SW 1271 (cell line): ENCODE measurements at places on chromosomes 12 and 14.

DNA sequence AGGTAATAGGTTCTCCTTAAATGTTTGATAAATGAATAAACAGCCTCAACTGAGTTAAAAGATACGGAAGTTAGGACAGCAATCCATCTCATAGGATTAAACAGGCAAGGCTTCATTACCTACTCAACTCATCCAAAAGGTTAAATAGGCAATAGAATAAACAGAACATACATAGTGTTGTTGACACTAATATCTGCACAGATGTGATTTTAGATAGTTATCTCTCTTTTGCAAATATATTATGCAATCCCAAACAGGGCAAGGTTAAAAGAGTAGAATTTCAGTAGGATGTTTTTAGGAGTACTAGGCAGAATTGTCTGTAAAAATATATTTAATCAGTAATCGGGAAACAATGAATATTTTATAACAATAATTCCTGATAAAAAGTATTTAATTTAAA lies 276.3 kb downstream of the CPNE8 start:
- no peak for DNase-seq

- no peak for DNase-seq
These were observed 13.7 kb downstream of the CHFR start for GRCh38 chr12:132873724-132874123.

DNA sequence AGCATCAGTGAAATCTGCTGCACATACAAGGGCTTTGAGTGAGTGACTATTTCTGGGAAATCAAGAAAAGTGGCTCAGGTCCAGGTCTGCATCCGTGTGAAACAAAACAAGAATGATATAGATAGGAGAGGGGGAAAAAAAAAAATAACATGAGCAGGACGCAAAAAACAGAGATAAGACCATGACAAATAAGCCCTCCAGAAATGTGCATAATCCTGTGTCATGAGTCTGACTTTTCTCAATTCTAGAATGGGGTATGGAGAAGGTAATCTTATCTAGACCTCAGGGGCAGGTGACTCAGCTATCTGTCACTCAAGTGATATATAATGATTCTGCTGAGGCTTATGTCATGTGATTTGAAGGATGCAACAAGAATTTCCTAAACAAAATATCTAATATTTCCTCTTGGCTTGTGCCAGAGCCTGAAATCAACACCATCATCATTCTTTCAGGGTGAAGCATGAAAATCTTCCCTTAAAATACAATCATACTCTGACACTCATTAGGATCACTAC lies 250.0 kb downstream of the PHLDA1 start:
- DNase-seq: peak; percentile 79

DNA sequence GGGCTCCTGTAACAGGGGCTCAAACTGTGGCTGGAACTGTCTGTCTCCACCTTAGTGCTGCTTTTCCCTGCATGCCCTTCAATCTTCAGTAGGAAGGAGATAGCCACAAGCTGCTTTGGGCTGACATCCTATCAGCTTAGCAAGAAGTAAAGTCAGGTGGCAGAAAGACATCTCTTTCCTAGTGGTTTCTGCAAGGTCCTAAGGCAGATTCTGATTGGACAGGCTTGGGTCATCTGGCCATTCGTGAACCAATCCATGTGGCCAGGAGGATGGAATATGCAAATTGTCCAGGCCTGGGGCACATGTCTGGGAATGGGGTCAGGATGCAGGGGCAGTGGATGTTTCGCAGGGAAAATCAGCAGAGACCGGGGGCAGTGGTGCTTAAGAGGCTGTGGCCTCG lies 5.2 kb downstream of the RITA1 start:
- no peak for DNase-seq

GRCh38 chr12:64566831-64567517 lies 43.3 kb upstream of the RASSF3 start:
- DNase-seq: no peak

- no peak for DNase-seq
These were observed 108.1 kb downstream of the DENND5B start for GRCh38 chr12:31482816-31483215.

DNA sequence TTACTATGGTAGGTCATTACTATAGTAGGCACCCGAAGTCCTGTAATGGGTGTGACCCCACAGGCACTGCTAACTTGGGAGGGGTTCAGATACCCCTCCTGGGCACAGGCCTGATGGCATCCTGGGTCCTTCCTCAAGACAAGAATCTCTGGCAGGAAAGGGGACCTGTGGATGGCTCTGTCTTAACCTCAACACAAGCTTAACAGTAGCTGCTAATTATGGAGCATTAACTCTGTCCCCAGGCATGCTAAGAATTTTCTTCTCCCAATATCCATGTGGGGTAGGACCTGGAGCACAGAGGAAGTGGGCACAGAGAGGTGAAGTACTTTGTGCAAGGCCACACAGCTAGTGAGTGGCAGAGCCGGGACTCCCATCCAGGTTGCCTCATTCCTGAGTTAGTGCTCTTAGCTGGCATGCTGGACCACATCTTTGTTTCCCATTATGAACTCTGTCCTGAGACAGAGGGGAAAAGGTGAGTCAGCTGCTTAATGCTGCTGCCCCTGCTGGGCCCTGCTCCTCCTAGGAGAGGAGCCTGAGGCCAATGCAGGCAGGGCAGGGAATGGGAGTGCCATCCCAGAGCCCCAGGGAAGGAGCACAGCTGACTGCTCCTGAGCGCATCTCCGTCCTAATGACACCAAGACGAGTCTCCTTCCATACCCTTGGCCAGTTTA lies 32.1 kb downstream of the GALNT16 start:
- no peak for DNase-seq

- no peak for DNase-seq
These were observed 112.0 kb upstream of the CLEC14A start for GRCh38 chr14:38367922-38368321.

GRCh38 chr12:80033448-80033847 lies 65.9 kb upstream of the OTOGL start:
- no peak for DNase-seq

DNA sequence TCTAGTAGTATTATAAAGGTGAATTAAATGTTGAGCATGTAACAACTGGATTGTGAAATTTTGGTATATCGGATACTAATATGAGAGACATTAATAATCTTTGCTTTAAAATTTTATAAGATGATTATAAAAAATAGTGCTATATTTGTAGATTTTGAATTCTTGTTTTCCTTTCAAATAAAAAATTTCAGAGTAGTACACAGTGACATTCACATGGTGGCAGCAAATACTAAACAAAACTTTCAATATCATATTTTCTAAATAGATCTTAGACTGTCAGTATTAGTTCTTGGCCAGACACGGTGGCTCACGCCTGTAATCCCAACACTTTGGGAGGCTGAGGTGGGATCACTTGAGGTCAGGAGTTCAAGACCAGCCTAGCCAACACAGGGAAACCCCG lies 166.0 kb downstream of the NAV3 start:
- peak; percentile 12 for DNase-seq

DNA sequence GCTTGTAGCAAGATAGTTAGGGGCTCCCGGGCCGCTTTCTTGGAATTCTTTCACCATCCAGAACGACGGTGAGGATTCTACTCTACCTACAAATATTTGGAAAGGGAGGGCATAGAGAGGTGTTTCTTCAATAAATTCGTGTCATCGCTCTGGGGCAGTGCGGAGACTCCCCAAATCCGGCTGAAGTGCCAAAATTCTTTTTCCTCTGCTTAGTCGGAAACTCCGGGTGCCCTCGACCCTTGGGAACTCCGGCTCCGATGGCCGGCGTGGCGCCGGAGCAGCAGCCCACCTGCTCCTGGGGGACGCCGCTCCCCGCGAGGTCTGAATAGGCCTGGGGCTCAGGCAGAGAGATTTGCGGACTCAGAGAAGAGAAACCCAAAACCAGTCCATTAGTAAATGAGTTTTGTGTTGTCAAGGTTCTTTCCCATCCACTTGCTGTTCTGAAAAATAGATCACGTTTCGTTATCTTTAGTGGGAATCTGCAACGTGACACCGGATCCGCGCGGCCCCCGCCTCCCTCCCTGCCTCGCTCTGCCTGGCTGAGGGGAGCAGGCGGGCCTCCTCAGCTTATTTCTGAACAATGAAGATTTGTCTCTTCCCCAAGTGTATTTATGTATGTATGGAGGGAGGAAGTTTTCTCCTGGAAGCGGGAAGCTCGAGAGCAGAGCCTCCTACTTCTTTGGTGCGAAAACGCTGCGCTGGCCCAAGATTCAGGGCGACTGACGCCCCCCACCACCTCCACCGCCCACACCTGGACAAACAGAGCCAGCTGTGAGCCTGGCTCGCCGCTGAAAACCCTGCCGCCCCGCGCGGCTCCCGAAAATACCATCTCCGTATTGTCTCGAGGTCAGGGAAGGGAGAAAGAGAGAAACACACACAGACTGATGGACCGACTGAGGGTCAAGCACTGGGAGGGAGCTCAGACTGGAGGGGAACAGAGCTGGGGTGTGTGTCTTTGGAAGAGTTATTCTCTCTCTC lies 3.7 kb upstream of the SIX1 start:
- no peak for DNase-seq

- DNase-seq: no peak
These were observed 336.9 kb downstream of the SNAPC1 start for GRCh38 chr14:62099091-62099490.

- no peak for DNase-seq
These were observed 56.8 kb downstream of the SSH1 start for GRCh38 chr12:108800591-108800990.

DNA sequence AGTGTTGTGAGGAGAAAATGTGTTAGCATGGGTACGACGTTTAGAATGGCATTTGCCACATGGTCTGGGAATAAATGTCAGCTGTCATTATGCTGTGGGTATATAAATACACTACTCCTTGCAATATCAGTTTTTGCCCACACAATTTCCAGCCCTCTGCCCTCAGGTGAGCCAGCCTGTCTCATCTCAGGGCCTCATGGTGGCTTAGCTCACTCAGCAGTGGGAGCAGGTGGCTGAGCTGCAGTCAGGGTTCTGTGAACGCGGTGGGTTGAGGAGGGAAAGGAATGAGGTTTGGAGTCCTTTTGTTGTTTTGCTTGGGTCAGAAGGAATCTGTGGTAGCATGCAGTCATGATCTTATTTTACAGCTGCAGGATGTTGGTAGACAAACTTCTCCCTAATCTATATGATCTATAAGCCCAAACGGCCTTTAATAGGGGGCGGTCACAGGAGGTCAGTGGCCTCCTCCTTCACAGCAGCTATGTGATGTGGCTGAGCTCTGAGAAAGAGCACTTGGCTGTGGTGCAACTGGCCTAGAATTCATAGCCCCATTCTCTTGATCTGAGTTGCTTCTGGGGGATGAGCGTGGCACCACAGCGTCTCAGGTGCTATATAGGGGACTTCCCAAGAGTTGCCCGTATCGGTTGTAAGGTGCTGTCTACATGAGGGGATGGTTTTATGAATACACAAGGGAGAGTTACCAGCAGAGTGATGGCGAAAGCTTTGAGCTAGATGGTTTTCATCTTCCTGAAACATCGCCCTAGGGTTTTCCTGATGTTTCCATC lies 27.8 kb upstream of the KCNA5 start:
- no peak for DNase-seq

DNA sequence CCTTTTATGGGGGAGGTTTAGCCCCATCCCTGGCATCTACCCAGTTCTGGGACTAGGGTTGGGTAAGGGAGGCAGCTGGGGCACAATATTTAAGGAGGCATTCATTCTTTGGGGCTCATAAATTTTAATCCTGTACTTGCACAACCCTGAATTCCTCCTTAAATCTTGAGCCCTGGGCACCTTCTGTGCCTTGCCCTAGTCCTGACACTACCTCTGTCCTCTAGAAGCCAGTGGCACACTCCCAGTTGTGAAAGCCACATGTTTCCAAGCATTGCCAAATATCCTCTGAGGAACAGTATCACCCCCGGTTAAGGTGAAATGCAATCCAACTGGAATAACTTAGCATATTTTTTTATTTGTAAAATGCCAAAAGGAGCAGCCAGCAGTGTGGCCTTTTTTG lies 36.6 kb downstream of the SLC16A7 start:
- DNase-seq: no peak

DNA sequence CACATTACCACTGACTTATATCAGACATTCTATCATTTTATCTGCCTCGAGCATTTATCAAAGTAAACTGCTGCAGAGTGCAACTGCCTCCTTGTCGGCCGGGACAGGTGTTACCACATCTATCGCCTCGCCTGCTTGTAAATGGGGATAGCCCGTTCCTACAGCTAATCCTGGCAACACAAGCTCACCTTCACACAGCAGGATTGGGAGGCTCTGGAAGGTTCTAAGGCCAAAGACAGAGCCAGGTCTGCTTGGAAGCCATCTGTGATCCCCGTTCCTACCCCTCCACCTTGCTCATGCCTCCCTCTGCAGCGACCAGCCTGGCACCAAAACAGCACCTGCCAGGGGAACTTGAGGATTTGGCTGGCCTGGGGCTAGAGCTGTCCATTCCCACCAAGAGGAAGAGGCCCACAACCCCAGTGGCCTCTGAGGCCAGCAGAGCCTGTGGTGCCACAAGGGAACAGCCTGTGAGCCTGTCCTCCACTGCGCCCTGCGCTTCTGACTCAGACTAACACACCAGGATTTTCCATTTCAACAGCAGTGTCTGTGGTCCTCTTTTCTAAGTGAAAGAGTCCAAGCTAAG lies 114.8 kb upstream of the DIO3 start:
- no peak for DNase-seq

- no peak for DNase-seq
These were observed 344 bp downstream of the LPAR5 start for GRCh38 chr12:6635375-6635855.

DNA sequence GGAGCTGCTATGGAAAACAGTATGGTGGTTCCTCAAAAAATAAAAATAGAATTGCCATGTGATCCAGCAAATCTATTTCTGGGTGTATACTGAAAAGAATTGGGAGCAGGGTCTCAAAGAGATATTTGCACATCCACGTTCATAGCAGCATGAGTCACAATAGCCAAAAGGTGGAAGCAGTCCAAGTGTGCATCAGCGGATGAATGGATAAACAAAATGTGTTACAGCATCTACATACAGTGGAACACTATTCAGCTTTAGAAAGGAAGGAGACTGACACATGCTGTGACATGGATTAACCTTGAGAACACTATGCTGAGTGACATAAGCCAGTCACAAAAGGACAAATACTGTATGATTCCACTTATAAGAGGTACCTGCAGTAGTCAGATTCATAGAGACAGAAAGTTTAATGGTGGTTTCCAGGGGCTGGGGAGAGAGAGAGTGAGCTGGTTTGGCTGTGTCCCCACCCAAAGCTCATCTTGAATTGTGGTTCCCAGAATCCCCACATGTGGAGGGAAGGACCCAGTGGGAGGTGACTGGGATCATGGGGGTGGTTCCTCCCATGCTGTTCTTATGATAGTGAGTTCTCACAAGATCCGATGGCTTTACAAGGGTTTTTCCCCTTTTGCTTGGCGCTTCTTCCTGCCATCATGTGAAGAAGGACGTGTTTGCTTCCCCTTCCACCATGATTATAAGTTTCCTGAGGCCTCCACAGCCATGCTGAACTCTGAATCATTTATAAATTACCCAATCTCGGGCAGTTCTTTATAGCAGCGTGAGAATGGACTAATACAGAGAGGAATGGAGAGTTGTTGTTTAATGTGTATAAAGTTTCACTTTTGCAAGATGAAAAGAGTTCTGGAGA lies 17.6 kb upstream of the TBC1D30 start:
- no peak for DNase-seq

DNA sequence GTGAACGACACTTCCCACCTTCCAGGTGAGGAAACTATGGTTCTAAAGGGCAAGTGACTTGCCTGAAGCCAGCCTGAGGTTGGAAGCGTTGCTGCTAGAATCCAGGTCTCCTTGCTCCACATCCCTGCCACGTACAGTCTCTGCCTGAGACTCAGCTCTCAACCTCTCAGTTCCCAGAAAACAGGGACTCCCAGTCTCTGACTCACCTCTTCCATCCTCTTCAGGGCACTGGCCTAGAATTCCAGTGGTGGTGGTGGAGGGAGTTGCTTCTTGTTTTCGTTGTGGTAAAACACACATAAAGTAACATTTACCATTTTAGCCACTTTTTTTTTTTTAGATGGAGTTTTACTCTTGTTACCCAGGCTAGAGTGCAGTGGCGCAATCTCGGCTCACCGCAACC lies 7.3 kb downstream of the GPR68 start:
- DNase-seq: no peak
